Sigmoid colon (tissue), 7 donors: ENCODE measurements at places on chromosomes 7 and 10. TPM values are rescaled to one million over a fixed set of nuclear protein-coding genes. Genes with fewer than 3 reads are reported as not detected.

The FGFBP3 gene
- total RNA-seq = 0.71 TPM

DNA sequence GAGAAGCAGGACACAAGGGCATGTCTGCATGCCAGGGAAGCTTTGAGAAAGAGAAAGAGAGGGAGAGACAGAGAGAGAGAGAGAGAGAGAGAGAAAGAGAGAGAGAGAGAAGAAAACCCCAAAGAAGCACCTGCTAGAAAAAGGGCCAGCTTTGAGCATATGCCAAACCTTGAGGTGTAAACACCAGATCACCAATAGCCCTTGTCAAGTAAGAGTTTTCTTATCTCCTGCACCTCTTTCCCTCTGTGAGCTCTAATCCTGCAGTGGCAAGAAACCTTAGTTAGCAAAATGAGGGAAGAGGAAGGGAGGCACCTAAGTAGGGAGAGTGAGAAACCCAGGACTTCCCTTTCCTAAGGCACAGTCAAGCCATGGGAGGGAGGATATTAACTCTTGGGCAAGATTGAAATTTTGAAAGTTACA is 11.3 kb upstream of the TRDMT1 start:
- no peaks in the 10 kb centered on the region for H3K36me3 ChIP-seq
- H3K4me1 ChIP-seq = peaks cover 17% of the 10 kb centered on the region
- H3K27ac ChIP-seq = no peak overlapping the region
- DNase-seq = no peak

- H3K4me1 ChIP-seq = no peaks in the 10 kb centered on the region
- no peak for DNase-seq
- no peaks in the 10 kb centered on the region for H3K36me3 ChIP-seq
- H3K27me3 ChIP-seq = no peaks in the 10 kb centered on the region
- H3K4me3 ChIP-seq = no peak overlapping the region
Measured at GRCh38 chr10:66834802-66835201, 91.0 kb upstream of the LRRTM3 start.

DNA sequence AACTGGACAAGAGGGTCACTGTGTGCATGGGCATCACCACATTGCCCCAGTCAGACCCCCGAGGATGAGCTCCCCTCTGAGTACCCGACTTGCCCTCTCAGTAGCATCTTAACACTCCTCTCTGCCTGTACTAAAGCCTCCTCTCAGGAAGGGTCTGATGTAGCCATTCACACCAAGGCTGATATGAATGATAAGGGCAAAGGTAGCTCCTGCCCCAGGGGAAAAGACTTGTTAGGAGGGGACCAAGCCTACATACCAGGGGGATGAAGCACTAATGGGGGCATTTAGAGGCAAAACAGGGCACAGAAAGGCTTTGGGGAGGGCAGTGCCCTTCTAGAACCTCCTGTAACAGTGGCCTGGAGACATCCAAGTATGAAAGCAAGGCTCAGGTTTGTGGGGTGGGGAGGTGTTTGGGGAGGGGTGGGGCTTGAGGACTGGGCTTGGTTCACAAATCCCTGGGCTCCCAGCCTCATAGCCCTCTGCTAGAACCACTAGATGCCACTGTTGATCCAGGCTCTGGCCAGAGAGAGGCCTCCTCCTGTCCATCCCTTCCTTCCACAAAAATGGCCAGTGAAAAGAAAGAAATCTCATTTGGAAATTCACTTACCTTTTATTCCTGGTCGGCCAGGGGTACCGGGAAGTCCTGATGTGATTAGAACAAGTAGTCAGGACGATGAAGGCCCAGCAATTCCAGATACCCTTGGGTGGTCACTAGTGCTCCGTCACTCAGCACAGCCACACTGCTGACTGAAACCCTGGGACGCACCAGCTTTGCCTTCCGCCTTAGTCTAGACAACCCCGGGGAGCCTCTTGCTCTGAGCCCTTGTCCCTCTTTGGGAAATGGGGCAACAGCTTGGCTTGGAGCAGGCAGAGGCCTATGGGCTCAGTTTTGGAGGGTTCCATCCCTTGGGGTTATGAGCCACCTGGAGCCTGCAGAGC is 40.3 kb downstream of the COL17A1 start:
- no peaks in the 10 kb centered on the region for H3K36me3 ChIP-seq
- no peak for DNase-seq
- no peak overlapping the region for H3K27ac ChIP-seq
- no peak overlapping the region for H3K4me3 ChIP-seq
- no peaks in the 10 kb centered on the region for H3K4me1 ChIP-seq

- no peaks in the 10 kb centered on the region for H3K27me3 ChIP-seq
- H3K36me3 ChIP-seq = peaks cover 9% of the 10 kb centered on the region
- peaks cover 15% of the 10 kb centered on the region for H3K4me1 ChIP-seq
- H3K27ac ChIP-seq = no peak overlapping the region
- H3K4me3 ChIP-seq = no peak overlapping the region
Measured at GRCh38 chr7:130137207-130137606, 66.9 kb downstream of the KLHDC10 start.
